ENCODE measurements at places on chromosomes 11 and 22. TPM values are rescaled to one million over a fixed set of nuclear protein-coding genes. Genes with fewer than 3 reads are reported as not detected.

CBLIF gene
- not detected for total RNA-seq

CHADL gene
- 0.87 TPM for total RNA-seq

OR4A16 gene
- not detected for total RNA-seq

NUCB2 gene
- 22.0 TPM for total RNA-seq

HEPACAM gene
- not detected for total RNA-seq
